ENCODE measurements at places on chromosomes 4 and X.

DNA sequence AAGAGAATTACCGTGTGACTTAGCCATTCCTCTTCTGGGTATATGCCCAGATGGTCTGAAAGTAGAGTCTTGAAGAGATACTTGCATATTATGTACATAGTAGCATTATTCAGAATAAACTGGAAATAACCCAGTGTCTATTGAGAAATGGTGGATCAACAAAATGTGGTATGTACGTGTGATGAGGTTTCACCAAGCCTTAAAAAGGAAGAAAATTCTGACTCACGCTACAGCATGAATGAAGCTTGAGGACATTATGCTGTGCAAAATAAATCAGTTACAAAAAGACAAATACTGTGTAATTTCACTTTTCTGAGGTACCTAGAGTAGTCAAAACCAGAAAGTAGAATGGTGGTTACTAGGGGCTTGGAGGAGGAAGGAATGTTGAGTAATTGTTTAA lies 37.3 kb downstream of the GBA3 start:
- DNase-seq, result no peak

GRCh38 chrX:154136627-154137161 lies 7.3 kb upstream of the OPN1LW start:
- peak; percentile 20 for DNase-seq

DNA sequence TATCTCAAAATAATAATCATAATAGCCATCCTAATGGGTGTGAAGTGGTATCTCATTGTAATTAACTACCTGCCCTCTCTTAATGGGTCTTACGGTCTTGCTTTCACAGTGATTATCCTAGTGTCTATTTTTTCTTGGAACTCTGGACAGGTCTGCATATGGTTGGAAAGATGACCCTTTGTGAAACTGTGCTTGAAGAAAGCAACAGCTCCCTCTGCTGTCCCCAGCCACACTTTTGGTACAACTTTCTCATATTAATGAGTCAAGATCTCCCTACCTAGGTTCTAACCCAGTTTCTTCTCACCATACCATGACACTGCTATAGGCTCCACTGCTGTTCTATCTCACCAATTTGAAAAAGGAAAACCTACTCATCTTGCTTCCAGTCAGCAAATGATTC lies 2.4 kb downstream of the TFDP3 start:
- DNase-seq, result peak; percentile 11

GRCh38 chrX:47215291-47215900 lies 3.1 kb upstream of the CDK16 start:
- no peak for DNase-seq

- no peak for DNase-seq
These were observed 907.6 kb upstream of the EPHA5 start for GRCh38 chr4:66577922-66578321.

GRCh38 chrX:69025802-69026301 lies 139.4 kb downstream of the PJA1 start:
- DNase-seq, result no peak

- DNase-seq, result no peak
These were observed 233.2 kb downstream of the EPHA5 start for GRCh38 chr4:65437102-65437501.

DNA sequence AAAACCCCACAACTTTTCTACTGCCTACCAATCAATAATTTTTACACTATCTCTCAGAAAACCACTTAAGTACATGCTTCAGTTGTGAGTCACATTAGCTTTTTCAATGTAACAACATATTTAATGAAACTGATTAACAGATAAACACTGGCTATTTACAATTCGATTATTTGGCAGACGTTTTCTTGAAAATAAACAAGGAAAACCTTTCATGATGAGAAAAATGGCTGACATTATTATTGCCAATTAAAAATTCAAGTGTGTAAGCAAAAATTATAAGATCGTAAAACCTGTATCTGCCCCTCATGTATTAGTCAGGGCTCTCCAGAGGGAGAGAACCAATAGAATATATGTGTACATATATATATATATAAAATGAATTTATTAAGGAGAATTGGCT lies 1555.5 kb upstream of the IGFBP7 start:
- DNase-seq, result no peak

- peak; percentile 5 for DNase-seq
These were observed 47.8 kb upstream of the CRMP1 start for GRCh38 chr4:5940470-5941203.

- no peak for DNase-seq
These were observed 69.7 kb upstream of the DCLK2 start for GRCh38 chr4:150008546-150008945.

DNA sequence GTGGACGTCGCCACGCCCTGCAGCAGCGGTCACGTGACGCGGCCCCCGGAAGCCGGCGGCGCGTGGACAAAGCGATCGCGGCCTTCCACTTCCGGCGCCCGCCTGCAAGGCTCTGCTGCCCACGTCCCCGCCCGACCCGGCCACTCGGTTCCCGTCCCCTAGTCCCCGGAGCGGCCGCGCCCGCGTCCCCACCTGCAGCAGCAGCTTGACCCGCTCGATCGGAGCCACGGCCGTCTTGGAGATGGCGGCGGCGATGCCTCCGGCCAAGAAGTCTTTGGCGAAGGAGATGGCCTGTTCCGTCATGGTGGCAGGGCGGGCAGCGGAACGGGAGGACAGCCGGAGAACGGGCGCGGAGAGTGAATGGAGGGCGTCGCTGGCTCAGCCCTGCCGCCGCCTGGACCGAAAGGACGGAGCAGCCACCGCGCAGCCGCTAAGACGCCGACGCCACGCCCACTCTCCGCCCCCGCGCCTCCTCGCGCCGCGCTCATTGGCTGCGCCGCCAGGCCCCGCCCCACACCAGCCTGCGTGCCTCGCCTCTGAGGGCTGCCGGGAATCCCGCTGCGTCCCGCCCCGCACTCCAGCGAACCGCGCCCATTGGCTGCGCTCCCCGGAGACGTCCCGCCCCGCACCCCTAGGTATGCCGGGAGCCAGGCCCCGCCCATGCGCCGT lies at the start of gene SLC25A6:
Gene SLC25A6, minus strand, starts transcription at position 407 of the 669 bp plus-strand sequence. Its CDS starts 104 bp downstream, at position 303.
- DNase-seq, result peak; percentile 85

GRCh38 chr4:182809417-182810102 lies 107.6 kb downstream of the DCTD start:
- DNase-seq, result no peak

DNA sequence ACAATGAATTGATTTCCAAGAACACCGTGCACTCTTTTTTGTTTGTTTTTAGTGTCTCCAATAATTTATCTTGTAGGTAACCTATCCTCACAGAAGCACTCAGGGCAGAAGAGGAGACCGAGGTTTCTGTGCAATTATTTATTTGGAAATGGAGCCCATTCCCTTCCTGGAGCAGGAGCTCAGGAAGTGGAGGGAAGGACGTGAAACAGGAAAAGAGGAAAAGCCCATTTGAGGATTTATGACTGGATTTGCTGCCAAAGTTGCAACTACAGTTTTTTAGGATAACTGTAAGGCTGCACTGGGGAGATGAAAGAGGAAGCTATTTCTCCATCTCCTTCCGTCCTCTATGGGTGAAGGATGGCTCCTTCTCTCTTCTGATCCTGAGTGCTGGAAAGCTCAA lies 31.7 kb upstream of the MXRA5 start:
- DNase-seq, result no peak

GRCh38 chrX:1852082-1852481 lies 237.2 kb downstream of the ASMT start:
- DNase-seq, result no peak

DNA sequence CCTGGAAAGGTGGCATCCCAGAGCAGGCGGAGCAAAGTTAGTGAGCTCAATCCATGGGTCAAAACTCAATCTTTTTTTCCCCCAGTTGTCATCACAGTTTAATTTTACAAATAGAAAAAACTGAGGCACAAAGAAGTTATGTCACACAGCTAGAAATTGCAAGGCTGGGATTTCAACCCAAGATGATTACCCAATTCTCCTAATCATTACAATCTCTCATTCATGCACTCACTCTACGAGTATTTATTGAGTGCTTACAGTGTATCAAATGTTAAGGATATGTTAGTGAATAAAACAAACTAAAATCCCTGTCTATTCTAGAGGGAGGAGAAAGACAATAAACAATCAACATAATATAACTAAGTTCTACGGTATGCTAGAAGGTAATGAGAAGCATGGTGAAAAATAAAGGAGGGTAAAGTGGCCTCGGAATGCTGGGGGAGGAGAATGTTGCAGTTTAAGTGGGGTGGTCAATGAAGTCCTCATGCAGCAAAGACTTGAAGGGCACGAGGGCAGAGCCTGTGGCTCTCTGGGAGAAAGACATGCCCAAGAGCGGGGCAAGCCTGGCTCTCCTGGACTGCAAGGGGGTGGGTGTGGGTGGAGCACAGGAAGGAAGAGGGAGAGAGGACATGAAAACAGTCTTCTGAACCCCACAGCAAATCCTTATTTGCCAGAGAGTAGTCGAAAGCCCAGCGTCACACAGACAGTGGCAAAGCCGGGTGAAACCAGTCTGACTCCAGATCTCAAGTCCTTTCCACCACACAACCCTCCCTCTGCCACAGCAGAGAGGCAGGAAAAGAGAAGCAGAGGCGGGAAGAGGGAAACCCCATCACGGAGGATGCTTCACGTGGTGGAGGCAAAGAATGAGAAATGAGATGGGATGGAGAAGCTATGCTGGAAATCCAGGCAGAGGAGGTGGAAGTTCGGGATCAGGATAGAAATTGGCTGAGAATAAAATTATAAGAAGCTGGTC lies 48.3 kb downstream of the RAB33B start:
- DNase-seq, result no peak

DNA sequence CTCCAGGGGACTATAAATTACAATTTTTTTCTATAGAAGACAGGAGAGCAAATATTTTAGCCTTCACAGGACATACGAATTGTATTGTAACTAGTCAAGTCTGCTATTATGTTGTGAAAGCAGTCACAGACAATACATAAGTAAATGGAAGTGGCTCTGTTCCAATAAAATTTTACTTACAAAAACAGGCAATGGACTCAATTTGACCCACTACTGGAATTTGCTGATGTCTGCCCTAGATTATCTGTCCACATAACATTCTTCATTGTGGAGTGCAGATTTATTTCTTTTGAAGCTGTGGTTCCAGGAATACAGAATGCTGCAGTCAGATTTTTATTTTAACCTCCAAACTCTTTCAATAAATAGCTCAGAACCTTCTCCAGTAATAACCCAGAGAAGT lies 330.3 kb downstream of the PPP4R3C start:
- DNase-seq, result no peak

GRCh38 chr4:117225471-117225870 lies 140.1 kb upstream of the TRAM1L1 start:
- DNase-seq, result no peak

GRCh38 chrX:15751155-15751819 lies 13.2 kb downstream of the CA5B start:
- DNase-seq, result no peak

- DNase-seq, result no peak
These were observed 1076.9 kb upstream of the GRID2 start for GRCh38 chr4:91226867-91227266.

DNA sequence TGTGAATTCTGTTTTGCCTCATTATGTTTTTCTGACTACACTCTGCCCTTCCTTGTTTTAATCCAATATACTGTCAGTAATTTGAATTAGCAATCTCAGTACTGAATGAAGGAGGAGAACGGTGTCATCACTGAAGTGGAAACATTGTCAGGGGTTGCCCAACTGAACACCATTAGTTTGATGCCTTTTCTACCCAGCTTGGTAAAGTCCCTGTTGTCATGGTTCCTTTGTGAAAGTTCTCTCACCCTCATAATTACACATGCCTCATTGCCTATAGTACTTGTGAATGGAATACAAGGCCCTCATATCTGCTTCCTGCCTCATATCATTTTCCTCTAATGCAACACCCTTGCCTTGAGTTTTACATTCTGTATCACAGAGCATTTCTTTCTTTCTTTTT lies 76.9 kb downstream of the RRAGB start:
- no peak for DNase-seq

GRCh38 chrX:49116076-49116475 lies 7.5 kb downstream of the GPKOW start:
- DNase-seq, result no peak

GRCh38 chrX:151151665-151152267 lies 24.6 kb upstream of the GPR50 start:
- DNase-seq, result peak; percentile 39

DNA sequence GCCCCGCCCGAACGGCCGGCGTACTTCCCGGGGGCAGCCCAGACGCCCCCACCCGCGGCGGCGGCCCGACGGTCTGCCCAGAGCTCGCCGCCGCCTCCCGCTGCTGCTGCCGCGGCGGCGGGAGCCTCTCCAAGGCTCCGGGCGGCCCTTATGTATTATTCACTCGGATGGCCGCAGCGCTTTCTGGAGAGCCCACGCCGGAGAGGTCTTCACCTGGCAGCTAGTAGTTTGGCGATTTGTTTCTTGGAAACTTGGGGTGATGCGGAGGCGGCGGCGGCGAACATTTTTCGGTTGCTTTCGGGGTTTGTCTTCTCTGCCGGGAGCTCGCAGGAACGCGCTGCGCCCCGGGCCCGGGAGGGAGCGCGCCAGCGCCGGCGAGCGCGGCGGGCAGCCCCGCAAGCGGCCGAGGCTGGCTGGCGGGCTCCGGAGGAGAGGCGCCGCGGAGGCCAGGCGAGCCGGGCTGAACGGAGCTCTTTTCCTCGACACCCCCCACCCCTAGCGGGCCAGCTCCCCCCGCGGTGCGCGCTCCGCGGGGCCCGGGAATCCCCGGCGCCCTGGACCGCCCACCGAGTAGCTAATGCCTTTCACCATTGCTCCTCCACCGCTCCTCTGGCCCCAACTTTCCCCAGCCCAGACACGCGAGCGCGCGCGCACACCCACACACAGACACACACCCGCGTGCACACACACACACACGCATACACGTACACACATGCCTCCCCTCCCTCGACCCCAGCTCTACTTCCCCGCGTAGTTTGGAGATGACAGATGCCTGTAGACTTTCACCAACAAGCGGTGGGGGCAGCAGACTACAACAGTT lies 113.5 kb downstream of the DHX15 start:
- peak; percentile 20 for DNase-seq

DNA sequence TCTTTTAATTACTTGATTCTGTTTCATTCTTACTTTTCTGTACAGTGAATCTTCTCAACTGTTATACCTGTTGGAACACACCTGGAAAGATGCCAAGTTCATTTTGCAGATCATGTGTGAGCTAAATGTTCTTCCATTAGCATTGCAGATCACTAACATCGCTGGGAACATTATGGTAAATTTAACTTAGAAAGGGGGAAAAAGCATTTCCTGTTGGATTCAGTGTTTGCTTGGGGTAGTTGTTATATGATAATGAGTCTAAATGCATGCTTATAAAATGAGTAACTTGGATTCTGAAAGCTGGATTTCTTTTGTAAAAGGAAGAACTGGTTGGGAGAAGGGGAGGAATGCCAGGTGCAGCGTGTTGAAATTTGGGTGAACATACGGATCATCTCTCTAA lies 47.6 kb downstream of the POLA1 start:
- no peak for DNase-seq

GRCh38 chrX:55159551-55159950 lies 60.6 kb upstream of the PAGE5 start:
- DNase-seq, result no peak

- DNase-seq, result no peak
These were observed 16.5 kb downstream of the SPANXN3 start for GRCh38 chrX:143500751-143501150.

DNA sequence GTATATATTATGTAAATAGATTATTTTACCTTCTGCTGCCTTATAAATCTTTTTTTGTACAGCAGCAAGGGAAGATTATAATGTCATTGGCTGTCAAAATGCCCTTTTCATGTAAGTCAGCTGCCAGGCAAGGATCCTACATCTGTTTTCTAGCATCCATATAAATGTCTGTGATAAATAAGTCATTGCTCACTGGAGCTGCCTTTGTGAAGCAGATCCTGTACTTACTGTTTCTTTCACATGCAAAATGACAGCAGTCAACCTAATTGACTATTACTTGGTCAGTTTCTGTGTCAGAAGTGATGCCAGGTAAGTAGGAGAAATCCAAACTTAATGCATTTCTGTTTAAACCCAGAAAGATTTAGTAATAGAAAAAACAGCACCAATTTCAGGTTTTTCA lies 620.7 kb downstream of the RPA4 start:
- no peak for DNase-seq
